ENCODE measurements at places on chromosomes 1 and 21.

DNA sequence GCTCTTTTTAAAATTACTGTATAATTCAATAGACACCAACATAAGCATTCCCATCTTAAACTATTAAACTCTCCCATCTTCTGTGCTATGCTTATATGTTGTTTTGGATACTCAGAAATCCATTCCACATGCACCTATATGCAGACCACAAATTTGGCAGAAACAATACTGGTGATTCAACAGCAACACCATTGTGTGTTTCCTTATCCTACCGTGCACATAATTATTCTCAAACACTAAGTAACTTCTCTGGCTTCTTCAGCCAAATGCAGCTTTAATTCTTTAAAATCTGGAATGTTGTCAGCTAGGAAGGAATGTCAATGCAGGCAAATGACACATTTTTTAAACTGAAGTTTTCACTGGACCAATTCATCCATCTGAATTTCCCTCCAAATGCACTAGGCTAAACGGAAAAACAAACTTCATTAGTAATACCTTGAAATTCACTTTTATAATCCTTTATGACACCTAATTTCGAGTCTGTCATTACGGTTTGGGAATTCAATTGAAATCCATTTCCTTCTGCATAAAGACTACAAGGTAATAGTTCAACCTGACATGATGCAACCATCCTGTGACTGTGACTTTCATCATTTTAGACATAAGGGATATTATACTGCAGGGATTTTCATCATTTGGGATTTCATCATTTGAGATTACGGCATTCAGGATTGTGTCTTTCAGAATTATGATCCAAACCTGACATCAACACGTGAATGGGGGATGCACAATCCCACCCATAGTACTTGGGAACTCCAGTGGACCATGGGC lies 308.5 kb downstream of the LTN1 start:
- no peak for DNase-seq

DNA sequence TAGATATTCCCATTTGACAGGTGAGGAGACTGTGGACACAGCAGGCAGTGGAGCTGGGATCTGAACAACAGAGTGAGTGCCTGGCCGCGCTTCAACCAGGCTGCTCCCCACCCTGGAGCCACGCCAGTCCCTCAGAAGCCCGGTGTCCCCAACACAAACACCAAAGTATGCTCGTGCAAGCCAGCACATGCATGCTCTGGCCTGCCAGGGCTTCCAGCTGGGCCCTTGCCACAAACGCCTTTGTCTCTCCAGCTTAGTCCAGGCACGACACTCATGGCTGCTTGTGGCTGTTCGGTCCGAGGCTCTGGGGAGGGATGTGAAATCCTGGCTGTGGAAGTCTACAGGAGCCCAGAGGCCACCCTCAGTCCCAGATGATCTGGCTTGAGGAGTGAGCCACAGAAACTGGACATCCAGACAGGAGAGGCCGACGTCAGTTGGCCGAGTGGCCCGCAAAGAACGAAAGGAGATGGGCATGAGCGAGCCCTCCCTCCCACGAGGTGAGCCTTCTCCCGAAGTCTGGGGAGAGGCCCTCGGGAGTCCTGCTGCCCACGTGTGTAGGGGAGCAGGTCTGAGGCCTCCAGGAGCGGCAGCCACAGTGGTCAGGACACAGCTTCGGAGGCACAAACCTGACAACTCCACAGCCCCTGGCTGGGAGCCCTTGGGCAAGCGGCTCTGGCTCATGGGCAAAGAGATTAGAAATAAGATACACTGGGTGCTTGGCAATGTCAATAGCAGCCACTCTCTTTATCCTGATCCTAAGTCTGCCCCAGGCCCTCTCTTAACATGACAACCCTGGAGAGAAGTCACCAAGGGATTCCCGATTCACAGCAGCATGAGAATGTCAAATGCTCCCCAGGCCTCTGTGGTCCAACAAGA lies 117.1 kb upstream of the IFFO2 start:
- DNase-seq, result no peak

DNA sequence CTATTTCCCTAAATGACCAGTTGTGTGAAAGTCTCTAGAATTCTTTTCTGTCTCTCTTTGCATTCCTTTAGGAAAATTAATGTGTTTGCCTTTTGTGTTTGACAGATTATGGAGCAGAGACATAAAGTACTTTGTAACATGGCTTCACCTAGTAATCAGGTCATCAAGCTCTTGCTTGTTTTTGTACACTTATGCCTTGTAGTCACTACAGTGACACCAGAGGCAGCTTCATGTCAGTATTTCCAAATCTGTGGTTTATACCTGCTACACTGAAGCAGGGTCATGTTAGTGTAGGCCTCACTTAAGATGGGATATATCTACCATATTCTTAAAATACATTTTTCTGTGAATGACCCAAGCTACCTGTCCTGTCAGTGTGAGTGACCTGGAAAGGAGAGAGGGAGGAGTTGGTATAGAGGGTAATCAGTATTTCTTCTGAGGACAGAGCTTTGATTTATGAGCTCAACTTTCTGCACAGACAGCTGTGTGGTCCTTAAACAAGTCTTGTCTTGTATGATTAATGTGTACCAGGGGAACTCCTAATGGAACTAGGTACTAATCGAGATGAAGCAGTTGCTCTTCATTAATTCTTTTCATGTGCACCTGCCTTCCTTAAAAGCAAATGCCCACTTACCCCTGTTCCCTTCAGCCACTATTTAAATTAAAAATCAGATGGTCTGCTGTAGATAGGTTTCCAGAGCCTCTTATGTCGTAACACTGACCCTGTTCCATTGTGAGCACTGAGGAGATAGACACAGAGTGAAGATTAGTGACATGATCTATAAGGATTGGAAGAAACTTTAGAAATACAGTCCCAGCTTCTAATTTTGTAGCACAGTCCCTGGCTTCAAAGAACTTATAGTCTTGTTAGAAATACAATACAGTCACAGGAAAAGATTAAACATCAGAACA lies 45.7 kb downstream of the MACO1 start:
- DNase-seq, result no peak

GRCh38 chr1:151447696-151448095 lies 11.6 kb downstream of the POGZ start:
- no peak for DNase-seq

- DNase-seq, result peak; percentile 64
Measured at GRCh38 chr1:226325178-226325577, 16.2 kb upstream of the LIN9 start.

DNA sequence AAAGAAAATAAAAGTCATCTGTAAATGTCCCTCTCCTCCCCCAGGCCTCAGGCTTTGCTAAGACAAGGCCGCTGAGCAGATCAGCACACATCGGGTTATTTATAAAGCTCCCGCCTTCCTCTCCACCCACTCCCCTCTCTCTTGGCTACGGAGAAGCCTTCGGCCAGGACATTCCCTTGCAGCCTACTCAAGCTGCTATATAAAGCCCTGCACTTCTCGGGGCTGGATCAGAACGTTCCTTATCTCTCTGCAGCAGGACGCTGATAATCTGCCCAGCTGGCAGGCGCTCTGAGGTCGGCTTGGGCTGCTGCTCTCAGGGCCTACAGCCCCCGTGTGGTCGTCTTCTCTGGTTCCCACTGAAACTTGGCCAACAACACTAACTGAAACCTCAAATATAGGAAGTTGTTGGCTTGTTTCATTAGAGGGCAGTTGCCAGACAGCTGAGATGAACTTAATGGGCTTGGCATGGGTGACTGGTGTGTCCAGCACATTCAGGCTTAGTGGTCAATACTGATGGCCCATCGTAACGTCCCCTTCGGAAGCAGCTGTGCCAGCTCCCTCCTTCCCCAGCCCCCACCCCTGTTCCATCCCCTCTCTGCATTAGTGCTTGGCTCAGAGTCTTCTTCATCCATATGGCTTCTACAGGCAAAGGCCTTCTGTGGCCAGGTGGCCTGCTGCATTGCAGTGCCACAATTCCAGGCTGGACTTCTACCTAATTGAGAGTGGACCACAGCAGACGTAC lies 64.6 kb downstream of the IER5 start:
- no peak for DNase-seq

DNA sequence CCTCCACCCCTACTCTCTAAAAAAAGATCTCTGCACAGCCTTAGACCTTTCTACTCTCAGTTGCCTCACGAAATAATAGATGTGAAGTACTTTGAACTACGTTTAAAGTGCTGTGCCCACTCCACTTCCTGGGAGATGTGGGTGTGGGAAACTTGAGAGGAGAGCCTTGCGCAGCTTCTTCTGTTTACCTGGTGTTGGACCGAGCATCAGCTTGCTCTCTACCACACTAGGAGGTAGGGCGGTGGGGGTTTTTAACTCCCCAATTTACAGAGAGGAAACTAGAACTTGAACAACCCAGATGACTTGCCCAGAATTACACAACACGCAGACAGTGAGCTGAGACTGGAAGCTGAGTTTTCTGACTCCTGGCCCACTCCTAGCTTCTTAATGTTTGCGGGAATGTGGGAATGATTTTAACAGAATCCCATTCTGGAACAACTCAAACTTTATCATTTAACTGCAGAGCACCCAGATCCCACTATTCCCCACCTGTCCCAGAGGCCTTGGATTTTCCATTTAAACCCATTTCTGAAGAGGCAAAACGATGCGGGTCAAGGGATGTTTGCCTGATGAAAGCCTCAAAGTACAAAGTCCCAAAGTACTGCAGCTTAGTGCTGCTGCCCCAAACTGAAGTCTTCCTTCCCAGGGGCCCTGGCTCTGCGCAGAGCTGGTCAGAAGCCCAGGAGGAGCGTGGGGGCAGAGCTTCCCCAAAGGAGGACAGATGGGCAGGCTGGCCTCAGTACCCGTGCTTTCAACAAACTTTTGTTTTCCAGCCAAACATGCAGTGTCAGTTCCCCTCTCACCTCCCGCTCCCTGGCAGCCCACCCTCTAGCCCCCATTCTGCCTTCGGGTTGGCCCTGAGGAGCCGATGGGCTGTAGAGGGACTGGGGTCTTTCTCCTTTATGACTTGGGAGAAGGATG lies 19.0 kb downstream of the BTG2 start:
- DNase-seq, result no peak

GRCh38 chr1:10943991-10944730 lies 68.3 kb upstream of the TARDBP start:
- DNase-seq, result peak; percentile 32

GRCh38 chr1:90512441-90512840 lies 204.7 kb downstream of the BARHL2 start:
- no peak for DNase-seq

GRCh38 chr1:44543786-44544185 lies 130.5 kb downstream of the TMEM53 start:
- DNase-seq, result no peak

DNA sequence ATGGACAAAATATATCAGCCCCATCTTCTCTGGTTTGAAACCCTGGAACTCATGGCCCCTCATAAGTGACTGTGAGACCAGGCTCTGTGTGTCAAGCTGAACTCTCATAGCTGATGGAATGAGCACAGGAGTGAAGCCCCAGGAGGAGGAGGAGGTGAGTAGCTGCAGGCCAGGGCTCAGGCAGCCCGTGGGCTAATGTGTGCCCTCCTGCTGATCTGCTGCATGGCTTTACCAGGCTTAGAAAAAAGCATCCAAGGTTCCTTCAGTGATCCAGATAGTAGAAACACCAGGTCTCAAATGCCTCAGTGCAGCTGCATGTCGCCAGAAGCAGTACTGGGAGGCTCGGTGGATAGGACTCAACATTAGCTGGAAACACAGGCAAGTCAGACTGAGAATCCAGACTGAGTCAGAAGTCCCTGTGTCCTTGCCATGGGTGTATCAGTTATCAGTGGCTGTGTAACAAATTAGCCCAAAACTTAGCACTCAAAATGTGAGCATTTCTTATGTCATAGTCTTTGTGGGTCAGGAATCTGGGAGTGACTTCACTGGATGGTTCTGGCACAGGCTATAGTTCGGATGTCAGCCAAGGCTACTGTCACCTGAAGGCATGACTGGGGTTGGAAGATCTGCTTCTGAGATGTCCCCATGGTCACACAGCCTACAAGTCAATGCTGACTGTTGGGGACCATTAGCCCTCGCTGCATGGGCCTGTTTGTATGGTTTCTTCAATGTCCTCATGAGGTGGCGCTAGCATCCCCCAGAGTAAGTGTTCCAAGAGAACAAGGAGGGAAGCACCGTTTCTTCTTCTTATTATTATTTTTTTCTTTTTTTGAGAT lies 255.4 kb upstream of the IRF2BP2 start:
- DNase-seq, result no peak

DNA sequence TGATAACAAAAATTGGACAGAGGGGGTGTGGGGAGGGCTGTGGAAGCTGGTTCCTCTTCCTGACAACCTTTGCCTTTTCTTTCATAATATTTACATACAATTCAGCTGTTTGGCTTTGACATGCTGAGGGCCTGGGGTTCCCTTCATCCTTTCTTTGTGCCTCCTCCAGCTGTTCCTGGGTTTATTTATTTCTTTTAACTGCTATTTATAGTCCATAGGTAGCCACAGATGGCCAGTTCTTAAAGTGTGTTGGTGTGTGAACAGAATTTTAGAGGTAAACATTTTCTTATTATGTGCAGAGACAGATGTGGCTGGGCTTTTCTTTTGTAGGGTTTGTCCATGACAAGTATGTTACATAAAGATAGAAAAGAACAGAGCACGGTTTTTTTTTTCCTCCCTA lies 34.1 kb upstream of the CNIH3 start:
- no peak for DNase-seq

GRCh38 chr1:35706846-35707600 lies 11.7 kb downstream of the C1orf216 start:
- DNase-seq, result no peak

DNA sequence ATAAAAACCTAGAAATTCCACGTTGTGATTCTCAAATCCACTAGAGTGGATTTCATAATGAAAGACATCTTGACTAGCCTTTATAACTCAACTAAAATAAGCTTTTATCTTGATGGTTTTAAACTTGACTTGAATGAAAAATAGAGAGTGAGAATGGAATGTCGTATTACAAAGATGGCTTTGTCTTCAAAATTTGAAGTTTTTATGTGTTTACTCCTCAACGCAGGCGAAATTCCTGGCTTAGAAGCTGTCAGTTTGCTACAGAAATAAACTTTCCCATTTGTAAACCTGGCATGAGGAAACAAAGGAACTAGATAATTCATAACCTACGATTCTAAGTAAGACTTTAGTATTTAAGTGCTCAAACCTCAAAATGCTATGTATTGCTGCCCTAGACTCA lies 90.0 kb upstream of the KRTAP19-8 start:
- DNase-seq, result no peak

DNA sequence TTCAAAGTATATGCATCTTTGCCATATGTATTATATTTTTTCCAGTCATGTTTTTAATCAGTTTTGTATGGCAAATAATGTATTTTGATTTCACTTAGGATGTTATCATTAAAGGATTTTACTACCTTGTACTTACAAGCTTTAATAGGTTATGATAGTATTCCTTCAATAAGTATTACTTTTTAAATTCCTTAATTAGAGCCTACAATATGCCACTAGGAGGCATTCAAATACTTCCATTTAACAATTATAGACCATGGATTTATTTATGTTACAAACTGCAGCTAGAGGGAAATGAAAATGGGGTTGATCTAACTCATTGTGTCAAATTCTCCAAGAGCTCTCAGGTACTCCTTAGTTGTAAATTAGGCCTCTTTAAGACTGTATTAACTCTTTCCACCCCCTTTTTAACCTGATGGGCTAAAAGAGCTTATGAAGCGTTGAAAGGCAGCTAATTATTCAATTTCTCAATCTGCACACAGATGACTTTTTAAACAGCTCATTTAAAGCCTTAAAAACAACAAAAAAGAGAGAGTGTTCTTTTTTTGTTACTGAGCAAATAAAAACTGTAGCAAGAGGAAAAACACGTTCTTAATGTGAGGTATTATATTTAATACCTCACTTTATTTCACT lies 156.2 kb downstream of the DENND1B start:
- DNase-seq, result no peak
